ENCODE measurements at places on chromosomes 4 and X.

DNA sequence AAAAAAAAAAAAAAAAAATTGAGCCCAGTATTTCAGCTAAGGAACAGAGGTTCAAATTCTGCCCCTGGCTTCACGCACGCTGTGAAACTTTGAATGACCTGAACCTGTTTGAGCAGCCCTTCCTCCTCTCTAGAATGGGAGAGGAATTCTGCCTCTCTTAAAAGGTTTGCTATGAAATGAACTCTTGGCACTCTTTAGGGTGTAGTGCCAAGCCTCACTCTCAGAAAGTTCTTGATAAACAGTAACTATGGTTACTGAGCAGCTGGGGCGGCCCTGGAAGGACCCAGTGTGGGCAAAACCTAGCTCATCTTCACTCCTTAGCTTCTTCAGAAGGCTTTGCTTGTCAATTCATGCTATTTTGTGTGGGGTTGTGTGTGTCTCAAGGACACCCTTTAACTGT lies 73.7 kb downstream of the GEMIN8 start:
- no peak for DNase-seq

DNA sequence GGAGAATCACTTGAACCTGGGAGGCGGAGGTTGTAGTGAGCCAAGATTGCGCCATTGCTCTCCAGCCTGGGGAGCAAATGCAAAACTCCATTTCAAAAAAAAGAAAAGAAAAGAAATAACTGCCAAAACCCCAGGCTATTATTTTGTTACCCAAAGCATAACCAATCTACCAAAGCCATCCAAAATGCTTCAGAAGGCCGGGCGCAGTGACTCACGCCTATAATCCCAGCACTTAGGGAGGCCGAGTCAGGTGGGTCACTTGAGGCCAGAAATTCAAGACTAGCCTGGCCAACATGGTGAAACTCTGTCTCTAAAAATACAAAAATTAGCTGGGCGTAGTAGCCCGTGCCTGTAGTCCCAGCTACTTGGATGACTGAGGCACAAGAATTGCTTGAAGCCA lies 49.8 kb downstream of the SMIM31 start:
- DNase-seq, result no peak

DNA sequence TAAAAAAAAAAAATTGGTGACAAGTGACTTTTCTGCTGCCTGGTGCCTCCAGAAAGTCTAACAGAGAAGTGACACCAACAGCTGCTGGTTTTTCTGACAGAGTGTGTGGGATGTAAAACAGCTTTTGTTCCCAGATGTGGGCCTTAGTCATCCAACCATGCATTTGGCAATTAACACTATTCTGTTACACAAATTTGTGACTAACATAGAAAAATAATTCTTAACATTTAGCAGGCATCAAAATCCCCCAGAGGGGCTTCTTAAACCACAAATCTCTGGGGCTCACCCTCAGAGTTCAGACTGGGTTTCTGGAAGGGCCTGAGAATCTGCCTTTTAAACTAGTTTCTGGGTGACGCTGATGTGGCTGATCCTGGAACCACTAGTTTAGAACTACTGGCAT lies 100.5 kb upstream of the PCDH7 start:
- DNase-seq, result no peak

DNA sequence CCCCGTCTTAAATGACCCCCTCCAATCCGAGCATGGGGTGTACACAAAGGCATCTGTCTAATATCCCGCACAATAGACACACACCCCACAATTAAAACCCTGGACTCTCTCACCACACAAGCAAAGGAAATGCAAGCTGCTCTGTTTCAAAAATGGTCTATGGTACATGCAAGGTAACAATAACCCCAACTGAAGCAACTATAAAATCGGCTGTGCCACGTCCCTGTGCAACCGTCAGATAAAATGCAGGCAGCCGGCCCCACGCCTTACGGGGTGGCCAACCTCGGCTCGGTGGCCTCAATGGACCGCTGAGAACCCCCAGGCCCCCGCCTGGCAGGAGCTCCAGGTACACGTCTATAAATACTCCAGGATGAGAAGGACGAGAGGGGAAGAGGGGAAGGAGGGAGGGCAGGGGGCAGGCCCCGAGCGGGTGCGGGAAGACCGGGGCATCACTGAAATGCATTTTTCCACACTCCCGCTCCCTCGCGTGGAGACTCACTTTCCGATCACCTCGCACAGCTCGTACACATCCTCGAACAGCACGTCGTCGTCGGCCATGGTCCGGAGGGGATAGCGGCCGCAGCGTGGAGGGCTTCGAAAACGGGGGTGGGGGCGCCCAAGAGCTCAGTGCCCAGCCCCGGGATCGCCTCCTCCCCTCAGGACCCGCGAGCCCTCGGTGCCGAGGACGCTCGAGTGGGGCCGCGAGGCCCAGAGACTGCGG lies 763 bp downstream of the CASK start:
- peak; percentile 17 for DNase-seq

DNA sequence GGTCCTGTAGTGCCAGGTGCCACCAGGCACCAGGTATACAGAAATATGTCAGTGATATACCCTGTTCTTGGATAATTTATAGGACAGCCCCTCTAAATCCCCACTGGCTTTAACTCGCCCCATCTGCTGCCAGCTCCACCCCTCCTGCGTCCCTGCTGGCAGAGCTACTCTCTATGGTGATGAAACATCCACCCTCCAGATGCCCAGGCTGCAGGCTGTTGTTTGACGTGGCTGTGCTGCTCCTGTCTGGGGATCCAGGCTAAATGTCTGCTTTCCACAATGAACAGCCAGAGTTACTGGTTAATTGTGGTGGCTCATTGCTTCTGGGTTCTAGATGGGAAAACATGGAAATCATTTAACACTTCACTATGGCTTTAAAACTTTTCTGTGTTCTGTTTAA lies 12.9 kb downstream of the NHSL2 start:
- no peak for DNase-seq

GRCh38 chr4:147822128-147822527 lies 90.2 kb downstream of the ARHGAP10 start:
- no peak for DNase-seq

GRCh38 chrX:153648358-153649177 lies 1.6 kb downstream of the DUSP9 start:
- DNase-seq, result no peak

- DNase-seq, result no peak
These were observed 97.7 kb upstream of the PDHA2 start for GRCh38 chr4:95742179-95742578.

DNA sequence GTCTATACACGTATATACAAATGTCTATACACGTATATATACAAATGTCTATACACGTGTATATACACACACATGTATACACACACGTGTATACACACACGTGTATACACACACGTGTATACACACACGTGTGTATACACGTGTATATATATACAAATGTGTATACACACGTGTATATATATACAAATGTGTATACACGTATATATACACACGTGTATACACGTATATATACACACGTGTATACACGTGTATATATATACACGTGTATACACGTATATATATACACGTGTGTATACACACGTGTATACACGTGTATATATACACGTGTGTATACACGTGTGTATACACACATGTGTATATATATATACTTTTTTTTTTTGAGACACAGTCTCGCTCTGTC lies 23.9 kb upstream of the N4BP2 start:
- DNase-seq, result no peak

DNA sequence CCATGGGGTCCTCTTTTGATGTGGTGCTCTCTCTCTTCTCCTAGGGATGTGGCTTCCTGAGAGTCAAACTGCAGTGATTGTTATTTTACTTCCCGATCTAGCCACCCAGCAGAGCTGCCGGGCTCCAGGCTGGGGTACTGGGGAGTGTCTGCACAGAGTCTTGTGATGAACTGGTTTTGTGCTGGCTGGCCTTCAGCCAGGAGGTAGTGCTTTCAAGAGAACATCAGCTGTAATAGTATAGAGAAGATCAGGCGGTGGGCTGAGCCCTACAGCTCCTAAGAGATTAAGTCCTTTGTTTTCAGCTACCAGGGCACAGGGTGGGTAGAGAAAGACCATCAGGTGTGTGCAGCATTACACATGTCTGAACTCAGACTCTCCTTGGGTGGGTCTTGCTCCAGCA lies 59.0 kb upstream of the AGTR2 start:
- no peak for DNase-seq

GRCh38 chrX:139025816-139026215 lies 314.3 kb upstream of the FGF13 start:
- no peak for DNase-seq

DNA sequence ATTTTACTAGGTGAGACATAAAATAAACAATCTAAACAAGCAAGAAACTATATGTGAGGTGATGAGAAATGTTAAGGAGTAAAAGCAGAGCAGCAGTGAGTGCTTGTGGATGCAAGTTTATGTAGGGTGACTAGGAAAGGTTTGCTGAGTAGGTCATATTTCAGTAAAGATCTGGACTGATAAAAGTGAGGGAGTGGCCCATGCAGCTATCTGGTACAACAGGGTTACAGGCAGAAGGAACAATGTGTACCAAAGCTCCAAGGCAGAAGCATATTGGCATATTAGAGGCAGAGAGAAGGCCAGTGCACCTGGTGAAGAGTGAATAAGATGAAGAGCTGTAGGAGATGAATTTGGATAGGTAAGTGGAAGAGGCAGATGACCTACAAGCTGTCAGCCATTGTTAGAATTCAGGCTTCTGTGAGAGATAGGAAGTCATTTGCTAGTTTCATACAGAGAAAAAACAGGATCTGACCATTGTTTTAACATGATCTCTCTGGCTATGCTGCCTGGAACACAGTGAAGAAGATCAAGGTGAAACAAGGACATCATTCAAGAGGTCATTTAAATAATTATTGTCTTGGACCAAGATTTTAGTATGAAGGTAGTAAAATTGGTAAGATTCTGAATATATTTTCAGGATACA lies 274.6 kb downstream of the ANKRD50 start:
- DNase-seq, result no peak

DNA sequence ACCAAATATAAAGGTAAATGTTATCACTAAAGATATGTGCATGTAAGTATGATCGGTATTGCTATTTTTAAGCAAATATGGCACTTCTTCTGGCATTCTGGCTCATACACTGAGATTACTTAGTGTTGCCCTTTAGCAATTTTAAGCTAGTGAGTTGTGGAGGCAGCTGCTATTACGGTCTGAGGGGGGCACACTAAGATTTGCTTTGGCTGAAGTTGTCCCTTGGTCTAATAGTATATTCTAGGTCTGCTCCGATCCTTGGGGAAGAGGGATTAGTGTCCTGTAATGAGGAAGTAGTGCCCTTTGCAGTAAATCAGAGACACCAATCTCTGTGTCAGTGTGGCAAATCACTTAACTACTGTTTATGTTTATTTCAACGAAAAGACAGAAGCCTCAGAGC lies 196.5 kb upstream of the FTHL17 start:
- no peak for DNase-seq
